ENCODE measurements at places on chromosomes 5 and 9.
A peak's percentile ranks its signal among the peaks of the same experiment; 100 is the strongest.

DNA sequence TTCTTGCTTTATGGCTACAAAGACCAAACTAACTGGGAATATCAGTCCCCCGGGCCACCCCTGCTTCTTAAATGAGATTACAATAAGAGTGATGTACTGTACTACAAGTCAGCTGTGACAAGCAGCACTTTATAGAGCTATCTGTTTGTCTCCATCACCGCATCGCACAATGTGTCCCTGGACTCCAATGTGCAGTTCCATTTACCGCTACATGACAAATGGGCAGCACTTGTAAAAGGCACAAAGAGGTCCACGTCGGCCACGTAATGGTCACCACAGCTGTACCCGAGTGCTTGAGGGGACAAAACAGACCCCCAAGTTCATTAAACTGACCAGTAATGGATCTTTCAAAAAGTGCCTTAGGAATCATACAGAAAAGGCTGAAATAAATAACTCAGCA, 54.1 kb downstream of the PSMB7 start:
- no peak for DNase-seq

GRCh38 chr5:6498968-6499367, 50.3 kb downstream of the UBE2QL1 start:
- DNase-seq = no peak

GRCh38 chr5:32135086-32135485, 39.0 kb downstream of the GOLPH3 start:
- no peak for DNase-seq

DNA sequence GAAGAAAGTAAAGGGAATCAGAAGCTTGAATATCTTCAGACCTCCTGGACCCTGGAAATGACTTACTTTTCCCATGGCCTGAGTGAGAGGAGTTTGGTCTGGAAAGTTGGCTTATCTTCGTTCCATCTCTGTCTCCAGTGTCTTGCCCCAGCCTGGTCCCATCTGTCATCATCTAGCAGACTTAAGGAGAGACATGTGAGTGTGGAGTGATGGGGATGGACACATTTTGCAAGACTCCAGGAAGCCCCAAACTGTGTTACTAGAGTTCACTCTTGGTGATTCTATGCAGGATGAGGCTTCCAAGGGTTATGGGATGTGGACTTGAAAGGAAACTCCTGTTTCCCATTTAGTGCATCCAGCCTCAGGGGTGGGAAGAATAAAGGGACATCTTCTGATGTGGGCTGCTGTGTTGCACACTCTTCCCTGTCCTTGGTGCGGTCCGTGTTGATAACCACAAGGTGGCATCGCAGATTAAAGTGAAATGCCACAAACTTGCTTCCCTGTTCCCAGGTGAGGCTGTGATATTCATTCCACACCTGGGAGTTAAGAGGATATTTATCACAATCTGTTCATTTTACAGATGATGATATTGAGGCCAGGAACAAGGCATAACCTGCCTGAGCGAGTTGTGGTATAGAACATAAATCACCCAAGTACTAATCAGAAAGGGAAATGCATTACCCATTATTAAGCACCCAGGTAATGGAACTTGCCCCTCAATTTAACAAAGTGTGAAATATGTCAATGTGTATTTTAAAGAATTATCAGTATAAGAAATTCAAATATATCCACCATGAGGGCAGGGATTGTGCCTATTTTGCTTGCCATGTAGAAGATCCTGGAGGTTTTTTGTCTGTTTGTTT, 269.9 kb upstream of the PAPPA start:
- peak; percentile 37 for DNase-seq

GRCh38 chr9:79408200-79408599, 163.6 kb upstream of the TLE4 start:
- no peak for DNase-seq

- DNase-seq = no peak
Measured at GRCh38 chr5:140133514-140134167, 7.9 kb downstream of the IGIP start.

GRCh38 chr5:60271517-60271916, 378.0 kb upstream of the PDE4D start:
- DNase-seq = no peak

GRCh38 chr5:32852976-32853375, 141.9 kb downstream of the NPR3 start:
- no peak for DNase-seq

DNA sequence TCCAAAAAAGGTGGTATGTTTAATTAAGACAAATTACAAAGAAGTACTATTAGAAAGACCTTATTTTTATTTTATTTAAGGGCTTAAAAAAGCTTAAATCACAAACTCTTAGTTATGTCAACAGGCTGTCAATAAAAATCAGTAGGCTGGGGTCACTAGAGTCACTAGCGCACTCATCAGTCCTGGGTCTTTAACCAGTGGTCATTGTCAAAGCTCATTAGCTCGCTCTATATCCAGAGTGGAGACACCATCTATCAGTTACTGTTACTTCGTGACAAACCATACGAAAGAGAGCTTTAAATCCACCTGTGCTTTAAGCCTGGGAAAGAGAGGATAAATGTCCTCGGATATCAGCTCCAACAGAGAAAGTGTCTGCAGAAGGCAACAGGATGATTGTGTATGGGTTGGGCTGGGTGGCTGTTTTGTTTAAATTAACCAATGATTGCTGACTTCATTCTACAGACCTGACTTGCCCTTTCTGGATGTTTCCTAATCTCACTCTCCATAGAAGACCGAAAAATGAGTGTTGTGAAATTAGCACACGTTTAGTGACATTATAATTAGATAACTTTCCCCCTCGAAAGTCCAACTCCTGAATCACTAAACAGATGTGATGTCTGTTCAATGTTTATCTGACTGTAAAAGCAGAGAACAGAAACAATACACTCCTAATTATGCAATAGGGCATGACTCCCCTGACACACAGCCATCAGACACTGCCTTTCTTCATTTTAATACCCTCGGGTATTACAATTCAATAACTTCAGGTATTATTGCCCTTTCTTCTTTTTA, 123.6 kb upstream of the TNPO1 start:
- DNase-seq = no peak

- DNase-seq = no peak
Measured at GRCh38 chr5:134547579-134547978, 22.1 kb downstream of the JADE2 start.

- DNase-seq = no peak
Measured at GRCh38 chr5:24817966-24818365, 173.2 kb upstream of the CDH10 start.

DNA sequence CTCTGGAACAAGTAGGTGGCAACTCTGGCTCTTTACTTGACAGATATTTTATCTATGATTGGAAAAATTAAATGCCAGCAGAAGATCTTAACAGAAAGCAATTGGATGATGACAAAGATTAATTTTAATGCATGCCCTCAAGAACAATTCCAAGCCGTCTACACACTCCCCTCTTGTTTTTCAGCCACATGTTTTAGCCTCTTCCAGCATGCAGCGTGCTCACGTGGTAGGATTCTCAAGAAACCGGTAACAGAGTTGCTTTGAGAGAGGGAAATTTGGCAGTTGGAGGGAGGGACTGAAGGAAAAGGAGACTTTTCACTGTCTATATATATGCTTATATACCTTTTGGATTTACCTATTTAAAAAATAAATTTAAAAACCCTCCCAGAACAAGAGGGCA, 48.3 kb upstream of the FANCC start:
- no peak for DNase-seq

DNA sequence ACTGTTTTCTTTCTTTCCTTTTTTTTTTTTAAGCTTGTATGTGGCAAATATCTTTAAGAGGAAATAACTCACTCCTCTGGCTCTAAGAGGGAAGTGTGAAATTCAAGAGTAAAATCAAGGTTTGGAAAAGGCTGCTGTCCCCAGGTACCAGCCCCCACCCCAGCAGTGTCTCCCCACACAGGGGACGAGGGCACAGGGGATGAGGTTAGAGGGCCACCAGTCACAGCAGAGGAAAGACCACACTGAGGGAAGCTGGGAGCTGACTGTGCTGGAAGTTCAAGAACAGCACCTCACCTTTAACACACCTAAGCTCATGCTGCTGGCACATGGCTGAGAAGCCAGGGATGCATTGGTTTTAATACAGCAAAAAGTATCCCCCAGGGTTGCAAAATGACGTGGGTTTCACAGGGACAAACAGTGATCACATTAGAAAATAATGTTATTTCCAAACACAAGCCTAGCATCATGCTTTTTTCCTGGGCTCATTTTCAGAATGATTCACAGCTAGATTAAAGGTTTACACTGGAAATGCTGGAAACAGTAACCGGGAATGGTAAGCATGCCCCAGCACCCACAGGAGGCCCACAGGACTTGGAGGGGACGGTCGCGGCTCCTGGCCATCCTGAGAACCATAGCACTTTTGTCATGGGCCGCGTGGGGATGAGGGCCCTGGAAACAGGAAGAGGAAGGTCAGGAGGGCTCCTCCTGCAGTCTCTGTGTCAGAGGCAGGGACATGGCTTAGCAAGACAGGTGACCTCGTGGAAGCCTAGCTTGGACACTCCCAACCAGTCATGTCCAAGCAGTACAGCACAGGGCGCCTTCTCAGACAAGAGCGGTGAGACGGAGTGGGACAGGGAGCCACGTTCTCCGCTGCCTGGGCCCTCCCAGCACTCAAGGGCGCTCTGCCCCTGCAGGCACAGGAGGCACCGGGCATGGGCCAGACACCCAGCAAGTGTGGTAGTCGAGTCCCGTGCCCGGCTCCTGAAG, 6.9 kb downstream of the LPCAT1 start:
- DNase-seq = no peak

GRCh38 chr9:105864248-105864898, 170.0 kb downstream of the TMEM38B start:
- DNase-seq = no peak

DNA sequence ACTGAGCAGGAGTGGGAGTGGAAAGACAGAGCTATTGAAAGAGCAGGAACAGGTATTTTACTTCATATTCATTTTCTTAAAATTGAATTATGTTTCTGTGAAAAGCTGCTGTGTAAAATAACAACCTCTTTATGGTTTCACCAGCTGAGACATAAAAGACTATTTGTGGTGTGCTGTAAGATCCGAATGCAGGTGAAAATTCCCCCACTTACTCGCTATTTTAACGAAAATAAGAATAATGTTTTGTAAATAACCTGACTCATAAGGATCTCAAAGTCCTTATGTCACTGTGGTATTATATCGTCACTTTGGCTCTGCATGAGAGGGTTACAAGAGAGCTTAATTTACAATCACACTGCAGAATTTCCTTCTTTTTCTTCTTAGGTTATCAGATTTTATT, 65.3 kb upstream of the NFIB start:
- no peak for DNase-seq

GRCh38 chr5:50855001-50855400, 188.6 kb downstream of the PARP8 start:
- DNase-seq = no peak

- DNase-seq = peak; percentile 18
Measured at GRCh38 chr9:14661421-14662059, 31.7 kb downstream of the ZDHHC21 start.

DNA sequence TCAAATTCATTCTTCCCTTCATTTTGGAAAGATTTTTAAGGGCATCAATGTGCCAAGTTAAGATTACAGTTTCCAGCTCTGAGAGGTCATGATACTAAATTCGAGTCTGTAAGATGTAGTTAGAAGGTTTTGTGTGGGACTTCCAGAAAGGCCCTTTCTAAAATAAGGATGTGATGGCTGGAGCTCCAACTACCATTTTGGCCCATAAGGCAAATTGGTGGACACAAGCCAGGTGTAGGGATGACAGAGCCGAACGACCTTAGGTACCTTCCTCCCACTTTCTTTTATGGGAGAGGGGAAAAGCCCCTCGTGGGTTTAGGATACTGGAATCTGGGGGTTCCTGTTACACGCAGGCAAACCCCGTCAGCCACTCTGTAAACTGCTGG, 54.3 kb upstream of the PTPDC1 start:
- DNase-seq = no peak

DNA sequence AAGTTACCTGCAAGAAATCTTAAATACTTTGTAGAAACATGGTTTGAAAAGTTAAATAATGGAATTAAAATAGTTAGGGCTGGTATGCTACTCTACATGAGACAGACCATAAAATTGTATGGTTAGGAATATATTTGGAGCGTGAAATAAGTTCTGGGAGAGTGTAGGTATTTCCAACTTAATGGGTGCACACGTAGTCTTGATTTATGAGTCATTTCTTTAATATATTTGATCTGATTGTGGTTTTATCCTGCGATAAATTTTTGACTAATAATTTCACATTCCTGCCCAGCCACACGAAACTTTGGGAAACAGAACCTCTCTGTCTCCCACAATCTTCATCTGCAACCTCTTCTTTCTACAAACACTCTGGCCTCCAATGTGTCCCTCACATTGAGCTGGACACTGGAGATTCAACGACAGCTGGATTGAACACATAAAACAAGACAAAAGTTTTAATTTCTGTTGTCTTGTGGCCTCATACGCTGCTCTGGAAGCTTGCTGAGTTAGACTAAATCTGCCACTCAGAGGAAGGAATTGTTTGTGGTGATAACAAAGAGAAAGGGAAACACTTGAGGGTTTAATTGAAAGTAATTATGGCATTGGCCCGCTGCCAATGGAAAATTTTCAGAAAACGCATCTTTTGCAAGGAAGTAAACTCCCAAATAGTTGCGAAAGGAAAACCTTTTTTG, 201.8 kb upstream of the ZNF608 start:
- DNase-seq = no peak

- DNase-seq = no peak
Measured at GRCh38 chr5:133861161-133861737, 107.2 kb downstream of the C5orf15 start.

- DNase-seq = no peak
Measured at GRCh38 chr9:79663878-79664277, 92.1 kb downstream of the TLE4 start.

- no peak for DNase-seq
Measured at GRCh38 chr5:168833936-168834335, 254.8 kb upstream of the PANK3 start.

DNA sequence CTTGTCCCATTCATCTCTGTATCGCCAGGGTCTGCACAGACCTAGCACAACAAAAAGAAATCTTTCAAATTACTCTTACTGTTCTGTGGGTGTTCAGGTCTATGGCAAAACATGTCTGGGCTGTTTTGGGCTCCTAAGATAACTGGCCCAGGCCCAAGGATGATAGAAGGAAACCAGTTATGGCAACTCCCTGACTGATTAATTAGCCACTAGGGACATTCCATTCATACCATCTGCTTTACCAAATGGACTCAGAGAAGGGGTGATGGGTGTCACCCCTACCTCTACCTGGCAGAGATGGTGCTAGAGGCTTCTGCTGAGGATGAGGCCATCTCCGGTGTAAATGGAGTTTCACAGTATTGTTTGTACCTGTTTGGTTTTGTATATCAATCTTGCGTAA, 1.9 kb downstream of the SLC31A2 start:
- DNase-seq = no peak

DNA sequence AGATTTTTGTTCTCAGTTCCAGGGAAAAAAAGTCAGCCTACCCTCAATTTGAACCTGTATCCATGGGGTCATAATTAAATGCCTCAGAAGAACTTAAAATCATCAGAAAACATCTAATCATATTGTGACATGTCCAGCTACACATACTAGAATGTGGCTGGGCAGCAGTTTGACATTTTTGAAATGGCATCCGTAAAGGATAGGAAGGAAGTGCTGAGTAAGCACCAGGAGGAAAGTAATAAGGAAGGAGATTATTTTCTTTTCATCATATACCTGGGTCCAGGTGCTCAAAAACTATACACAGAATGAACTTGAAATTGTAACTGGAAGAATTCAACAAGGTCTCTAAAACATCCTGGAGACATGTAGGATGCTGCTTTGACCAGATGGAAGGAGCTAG, 116.9 kb upstream of the RAI14 start:
- no peak for DNase-seq
